ENCODE measurements at places on chromosomes 7 and 10. TPM values are rescaled to one million over a fixed set of nuclear protein-coding genes. Genes with fewer than 3 reads are reported as not detected.

DNA sequence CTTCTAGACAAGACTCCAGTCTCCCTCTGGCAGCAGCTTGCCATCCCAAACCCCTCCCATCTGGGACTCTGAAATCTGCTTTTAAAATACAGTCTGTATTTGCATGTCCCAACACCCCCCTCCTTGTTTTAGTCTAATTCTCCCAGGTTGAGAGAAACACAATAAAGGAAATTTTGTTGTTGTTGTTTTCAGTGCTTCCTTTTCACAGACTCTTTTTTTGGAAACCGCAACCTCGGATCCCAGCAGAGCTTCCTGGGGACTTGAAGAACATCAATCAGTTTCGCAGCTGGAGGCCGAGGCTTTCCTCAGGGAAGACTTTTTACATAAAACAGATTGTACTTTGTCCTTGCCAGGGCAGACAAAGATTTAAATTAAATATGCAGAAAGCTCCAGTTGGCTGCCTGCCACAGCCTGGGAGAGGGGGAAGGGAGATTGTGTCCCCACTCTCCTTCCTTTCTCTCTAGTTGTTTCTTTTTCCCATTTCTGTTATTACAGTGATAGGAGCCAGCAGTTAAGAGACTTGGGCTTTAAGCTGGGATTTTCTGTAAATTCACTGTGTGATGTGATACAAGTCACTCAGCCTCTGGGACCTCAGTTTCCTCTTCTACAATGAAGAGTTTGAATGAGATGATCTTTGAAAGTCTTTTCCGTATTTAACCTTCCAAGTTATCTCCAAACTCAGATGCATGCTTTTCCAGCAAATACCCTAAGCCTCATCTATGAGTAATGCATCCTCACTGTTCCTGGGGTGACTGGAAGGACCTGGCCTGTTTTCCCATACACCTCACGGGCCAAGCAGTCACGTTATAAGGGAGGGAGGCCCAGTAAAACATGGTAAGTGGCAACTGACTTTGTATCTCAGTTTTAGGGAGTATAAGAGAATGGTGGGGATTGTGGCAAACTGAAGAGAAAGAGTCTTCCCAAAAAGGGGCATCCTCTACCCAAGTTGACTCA lies 192.3 kb downstream of the REEP3 start:
- H3K27me3 ChIP-seq: no peaks in the 10 kb centered on the region
- H3K36me3 ChIP-seq: no peaks in the 10 kb centered on the region
- peak; percentile 35 for DNase-seq
- H3K4me3 ChIP-seq: no peak overlapping the region
- H3K27ac ChIP-seq: peak overlapping the region; percentile 63

- no peak overlapping the region for H3K27ac ChIP-seq
- no peaks in the 10 kb centered on the region for H3K4me1 ChIP-seq
- H3K36me3 ChIP-seq: no peaks in the 10 kb centered on the region
- H3K27me3 ChIP-seq: no peaks in the 10 kb centered on the region
These were observed 126.7 kb upstream of the PRSS58 start for GRCh38 chr7:142384493-142384922.

- H3K4me3 ChIP-seq: no peak overlapping the region
- no peaks in the 10 kb centered on the region for H3K27me3 ChIP-seq
- no peak overlapping the region for H3K27ac ChIP-seq
- no peaks in the 10 kb centered on the region for H3K4me1 ChIP-seq
These were observed 170.8 kb downstream of the DNAJC1 start for GRCh38 chr10:21832821-21833130.

Gene ANAPC16
- 52.6 TPM for total RNA-seq

GRCh38 chr7:106893591-106893990 lies 28.5 kb downstream of the PIK3CG start:
- DNase-seq: no peak
- H3K36me3 ChIP-seq: no peaks in the 10 kb centered on the region
- no peaks in the 10 kb centered on the region for H3K27me3 ChIP-seq
- no peak overlapping the region for H3K27ac ChIP-seq

DNA sequence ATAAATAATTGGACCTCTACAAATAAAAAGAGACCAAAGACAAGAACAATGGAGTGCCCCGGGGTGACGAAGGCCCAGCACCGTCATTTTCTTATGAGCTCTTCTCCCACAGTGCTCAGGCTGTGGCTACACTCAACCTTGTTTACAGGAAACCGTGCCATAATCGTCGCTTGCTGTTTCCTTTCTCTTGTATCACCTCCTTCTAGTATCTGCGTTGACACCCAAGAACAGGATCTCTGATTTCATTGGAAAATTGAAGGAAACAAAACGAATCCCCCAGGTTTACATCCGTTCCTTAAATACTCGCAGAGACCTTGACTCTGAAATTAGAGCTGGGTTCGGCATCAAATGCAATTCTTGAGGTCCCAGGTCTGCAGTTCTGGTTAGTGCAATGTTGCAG lies 1.7 kb upstream of the IGFBP3 start:
- DNase-seq: no peak
- peaks cover 52% of the 10 kb centered on the region for H3K4me1 ChIP-seq
- no peaks in the 10 kb centered on the region for H3K36me3 ChIP-seq
- peaks cover 38% of the 10 kb centered on the region for H3K27me3 ChIP-seq

Gene NDUFB2
- 288 TPM for total RNA-seq

Gene YWHAG
- total RNA-seq: 82.0 TPM

DNA sequence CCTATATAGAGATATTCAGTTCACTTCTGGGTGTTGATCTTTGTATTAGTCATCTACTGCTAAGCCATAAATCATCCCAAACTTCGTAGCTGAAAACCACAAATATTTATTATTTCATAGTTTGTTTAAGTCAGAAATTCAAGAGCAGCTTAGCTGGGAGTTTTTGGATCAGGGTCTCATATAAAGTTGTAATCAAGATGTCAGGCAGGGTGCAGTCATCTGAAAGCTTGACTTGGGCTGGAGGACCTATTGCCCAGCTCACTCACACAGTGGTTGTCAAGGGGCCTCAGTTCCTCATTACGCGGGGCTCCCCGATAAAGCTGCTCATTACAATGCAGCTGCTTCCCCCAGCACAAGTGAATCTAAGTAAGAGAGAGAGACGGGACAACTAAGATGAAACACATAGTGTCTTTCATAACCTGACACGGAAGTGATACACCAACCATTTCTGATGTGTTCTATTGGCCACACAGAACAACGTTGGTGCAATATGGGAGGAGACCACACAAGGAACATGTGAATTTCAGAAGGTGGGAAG lies 15.7 kb downstream of the PPP1R3C start:
- no peaks in the 10 kb centered on the region for H3K27me3 ChIP-seq
- H3K4me1 ChIP-seq: no peaks in the 10 kb centered on the region
- H3K27ac ChIP-seq: no peak overlapping the region
- no peak overlapping the region for H3K4me3 ChIP-seq
- no peak for DNase-seq

Gene LIPK
- not detected for total RNA-seq

Gene COX15
- 30.1 TPM for total RNA-seq

GRCh38 chr10:117615649-117616048 lies 73.1 kb downstream of the EMX2 start:
- DNase-seq: no peak
- no peaks in the 10 kb centered on the region for H3K4me1 ChIP-seq
- no peak overlapping the region for H3K27ac ChIP-seq
- no peaks in the 10 kb centered on the region for H3K27me3 ChIP-seq

Gene ENO4
- total RNA-seq: 0.39 TPM

DNA sequence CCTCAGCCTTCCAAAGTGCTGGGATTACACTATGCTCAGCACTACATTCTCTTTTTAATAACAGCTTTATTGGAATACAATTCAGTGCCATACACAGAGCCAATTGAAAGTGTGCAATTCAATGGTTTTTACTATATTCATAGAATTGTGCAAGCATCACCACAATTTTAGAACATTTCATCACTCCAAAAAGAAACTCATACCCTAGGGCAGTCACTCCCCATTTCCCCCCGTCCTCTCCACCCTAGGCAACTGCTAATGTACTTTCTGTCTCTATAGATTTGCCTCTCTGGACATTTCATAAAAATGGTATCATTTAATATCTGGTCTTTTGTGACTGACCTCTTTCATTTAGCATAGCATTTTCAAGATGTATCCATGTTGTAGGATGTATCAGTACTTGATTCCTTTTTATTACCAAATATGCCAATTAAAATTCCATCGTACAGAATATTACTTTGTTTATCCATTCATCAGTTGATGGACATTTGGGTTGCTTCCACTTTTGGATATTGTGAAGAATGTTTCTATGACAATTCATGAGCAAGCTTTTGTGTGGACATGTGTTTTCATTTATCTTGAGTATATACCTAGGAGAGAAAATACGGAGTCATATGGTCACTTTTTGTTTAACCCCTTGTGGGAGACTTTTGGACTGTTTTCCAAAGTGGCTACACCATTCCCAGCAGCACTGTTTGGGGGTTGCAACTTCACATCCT lies 6.3 kb upstream of the XPNPEP1 start:
- H3K27me3 ChIP-seq: no peaks in the 10 kb centered on the region
- DNase-seq: no peak
- peaks cover 33% of the 10 kb centered on the region for H3K4me1 ChIP-seq
- H3K27ac ChIP-seq: peak overlapping the region; percentile 82
- H3K36me3 ChIP-seq: no peaks in the 10 kb centered on the region
- H3K4me3 ChIP-seq: no peak overlapping the region

DNA sequence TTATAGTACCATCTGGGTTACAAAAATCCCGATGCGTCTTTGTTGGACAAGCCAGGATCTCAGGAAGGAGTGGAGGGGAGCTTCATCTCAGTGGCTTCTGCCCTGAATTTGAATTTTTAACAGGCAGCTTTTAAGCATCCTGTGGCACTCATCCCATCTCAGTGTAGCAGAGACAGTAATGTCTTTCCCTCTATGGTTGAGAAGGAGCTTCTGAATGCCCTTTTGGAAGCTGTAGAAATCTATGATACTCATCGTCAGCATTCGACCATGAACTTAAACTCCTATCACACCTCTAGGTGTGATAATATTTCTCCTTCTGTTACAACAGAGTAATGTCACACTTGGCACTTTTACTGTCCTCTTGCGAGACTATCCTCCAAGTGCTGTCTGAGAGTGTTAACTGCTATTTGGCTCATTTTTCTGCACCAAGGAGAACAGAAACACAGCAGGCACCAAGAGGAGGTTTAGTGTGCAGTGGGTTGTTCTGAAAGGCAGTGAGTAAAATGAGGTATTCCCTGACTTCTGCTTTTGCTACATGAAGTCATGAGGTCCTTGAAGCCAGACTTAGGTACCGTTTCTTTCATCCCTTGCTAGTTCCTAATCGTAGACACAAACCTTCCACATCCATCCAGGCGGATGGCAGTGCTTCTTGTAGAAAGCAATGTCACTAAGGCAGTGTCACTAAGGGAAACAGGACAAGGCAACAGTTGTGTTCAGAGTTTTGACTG lies 177.4 kb downstream of the CELF2 start:
- H3K27ac ChIP-seq: peak overlapping the region; percentile 86
- no peaks in the 10 kb centered on the region for H3K27me3 ChIP-seq
- no peak for DNase-seq
- peaks cover 64% of the 10 kb centered on the region for H3K4me1 ChIP-seq
- H3K36me3 ChIP-seq: peaks cover 29% of the 10 kb centered on the region

GRCh38 chr7:46157404-46157803 lies 236.3 kb upstream of the IGFBP3 start:
- no peak overlapping the region for H3K4me3 ChIP-seq
- no peak overlapping the region for H3K27ac ChIP-seq
- peak; percentile 20 for DNase-seq
- no peaks in the 10 kb centered on the region for H3K4me1 ChIP-seq

- H3K4me1 ChIP-seq: no peaks in the 10 kb centered on the region
- H3K27ac ChIP-seq: no peak overlapping the region
- DNase-seq: no peak
- no peaks in the 10 kb centered on the region for H3K27me3 ChIP-seq
These were observed 502.8 kb downstream of the SORCS1 start for GRCh38 chr10:106661767-106662140.

GRCh38 chr7:68971634-68972340 lies 626.5 kb upstream of the AUTS2 start:
- peaks cover 2% of the 10 kb centered on the region for H3K4me1 ChIP-seq
- H3K27me3 ChIP-seq: no peaks in the 10 kb centered on the region
- no peak overlapping the region for H3K27ac ChIP-seq
- DNase-seq: no peak
- no peak overlapping the region for H3K4me3 ChIP-seq

GRCh38 chr10:62326176-62326575 lies 48.0 kb upstream of the ZNF365 start:
- no peaks in the 10 kb centered on the region for H3K36me3 ChIP-seq
- H3K27ac ChIP-seq: no peak overlapping the region
- no peak for DNase-seq
- H3K4me1 ChIP-seq: no peaks in the 10 kb centered on the region

- no peaks in the 10 kb centered on the region for H3K4me1 ChIP-seq
- H3K36me3 ChIP-seq: no peaks in the 10 kb centered on the region
- H3K27me3 ChIP-seq: no peaks in the 10 kb centered on the region
- no peak overlapping the region for H3K27ac ChIP-seq
These were observed 117.0 kb upstream of the PTPRZ1 start for GRCh38 chr7:121755818-121756552.

- H3K27ac ChIP-seq: no peak overlapping the region
- DNase-seq: no peak
- no peaks in the 10 kb centered on the region for H3K4me1 ChIP-seq
- H3K36me3 ChIP-seq: no peaks in the 10 kb centered on the region
- H3K27me3 ChIP-seq: no peaks in the 10 kb centered on the region
These were observed 23.5 kb upstream of the WAPL start for GRCh38 chr10:86545101-86545500.

Gene MOGAT3
- total RNA-seq: not detected

DNA sequence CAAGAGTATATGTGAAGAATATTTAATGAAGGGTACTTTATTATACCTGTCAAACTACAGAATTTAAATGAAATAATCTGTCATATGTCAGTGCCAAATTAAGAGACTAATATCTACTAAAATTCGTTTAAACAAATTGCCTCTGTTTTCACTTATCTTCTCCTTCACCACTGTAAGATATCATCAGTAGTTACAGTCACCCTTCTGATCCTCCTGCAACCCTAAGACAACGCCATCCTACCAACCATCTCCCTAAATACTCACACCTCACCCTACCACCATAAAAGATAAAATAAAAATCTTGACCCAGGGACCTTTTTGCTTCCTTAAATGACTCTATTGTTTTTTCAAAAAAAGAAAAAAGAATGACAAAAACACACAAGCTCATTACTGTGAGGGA lies 20.8 kb downstream of the EZH2 start:
- H3K36me3 ChIP-seq: no peaks in the 10 kb centered on the region
- DNase-seq: no peak
- no peak overlapping the region for H3K27ac ChIP-seq
- H3K27me3 ChIP-seq: no peaks in the 10 kb centered on the region
- H3K4me1 ChIP-seq: no peaks in the 10 kb centered on the region

GRCh38 chr7:51366930-51367613 lies 50.5 kb upstream of the COBL start:
- no peaks in the 10 kb centered on the region for H3K36me3 ChIP-seq
- no peaks in the 10 kb centered on the region for H3K27me3 ChIP-seq
- no peak for DNase-seq
- H3K4me1 ChIP-seq: no peaks in the 10 kb centered on the region

GRCh38 chr10:52419281-52419680 lies 105.2 kb downstream of the DKK1 start:
- H3K27me3 ChIP-seq: no peaks in the 10 kb centered on the region
- no peaks in the 10 kb centered on the region for H3K4me1 ChIP-seq
- H3K36me3 ChIP-seq: no peaks in the 10 kb centered on the region
- H3K4me3 ChIP-seq: no peak overlapping the region

GRCh38 chr10:65818990-65819389 lies 1106.8 kb upstream of the LRRTM3 start:
- H3K4me3 ChIP-seq: no peak overlapping the region
- H3K36me3 ChIP-seq: no peaks in the 10 kb centered on the region
- DNase-seq: no peak
- H3K4me1 ChIP-seq: no peaks in the 10 kb centered on the region
- H3K27me3 ChIP-seq: no peaks in the 10 kb centered on the region
